NCI-H460 (cell line): ENCODE measurements at places on chromosomes 5 and 9.

DNA sequence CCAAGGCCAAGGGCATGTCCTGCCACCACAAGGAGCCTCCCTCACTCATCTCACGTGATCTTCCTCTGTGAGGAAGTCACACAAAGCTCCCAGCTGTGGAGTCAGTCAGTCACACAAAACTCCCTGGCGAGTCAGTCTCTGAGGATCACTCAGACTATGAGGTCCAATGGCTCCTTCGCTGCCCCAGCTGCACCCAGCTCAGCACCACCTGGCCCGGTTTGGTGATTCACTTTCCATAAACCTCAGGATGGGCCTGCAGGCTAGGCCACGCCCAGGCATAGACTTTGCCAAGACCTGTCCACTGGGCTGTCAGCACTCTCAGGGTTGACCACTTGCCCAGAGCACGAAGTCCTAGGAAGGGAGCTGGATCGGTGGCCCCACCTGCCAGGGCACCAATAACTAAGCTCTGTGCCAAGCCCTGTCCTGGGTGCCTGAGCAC lies 233.8 kb downstream of the HSPA4 start:
- no peak for DNase-seq

DNA sequence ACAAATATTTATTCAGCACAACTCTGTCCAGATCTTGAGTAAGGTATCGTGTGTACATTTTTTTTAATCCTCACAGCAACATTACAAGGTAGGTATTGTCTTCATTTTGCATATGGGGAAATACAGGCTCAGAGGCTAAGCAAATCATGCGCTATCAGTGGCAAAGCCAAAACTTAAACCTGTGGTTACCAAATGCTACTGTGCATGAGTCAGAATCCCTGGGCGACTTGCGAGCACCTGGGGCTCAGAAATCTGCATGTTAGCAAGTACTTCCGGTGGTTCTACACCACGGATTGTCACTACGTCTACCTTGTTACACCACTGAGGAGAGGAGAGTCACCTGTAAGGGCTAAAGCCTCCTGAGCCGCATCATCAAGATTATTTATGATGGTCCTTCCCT lies 21.3 kb downstream of the C5orf58 start:
- no peak for DNase-seq

GRCh38 chr5:143074414-143074996 lies 304.3 kb downstream of the ARHGAP26 start:
- no peak for DNase-seq

- no peak for DNase-seq
Measured at GRCh38 chr5:169576181-169576598, 7.4 kb upstream of the SPDL1 start.

DNA sequence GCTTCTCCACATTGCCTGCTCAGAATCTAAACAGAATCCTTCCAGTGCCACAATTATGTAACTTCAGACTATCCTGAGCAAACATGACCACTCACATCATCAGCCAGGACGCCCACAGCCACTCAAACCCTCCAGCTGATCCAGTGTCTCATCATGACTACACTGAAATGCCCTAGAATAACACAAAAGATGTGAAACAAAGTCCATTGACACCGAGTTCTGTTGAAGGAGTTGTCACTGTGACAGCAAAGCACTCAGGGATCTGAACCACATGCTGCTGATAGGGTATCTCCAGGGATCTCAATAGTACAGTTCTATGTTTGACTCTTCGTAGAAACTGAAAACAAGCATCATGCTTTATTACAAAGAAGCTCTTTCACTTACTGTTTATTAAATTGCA lies 150.2 kb downstream of the GABBR2 start:
- DNase-seq, result no peak

- DNase-seq, result no peak
Measured at GRCh38 chr5:76556511-76557221, 66.5 kb downstream of the F2RL2 start.

DNA sequence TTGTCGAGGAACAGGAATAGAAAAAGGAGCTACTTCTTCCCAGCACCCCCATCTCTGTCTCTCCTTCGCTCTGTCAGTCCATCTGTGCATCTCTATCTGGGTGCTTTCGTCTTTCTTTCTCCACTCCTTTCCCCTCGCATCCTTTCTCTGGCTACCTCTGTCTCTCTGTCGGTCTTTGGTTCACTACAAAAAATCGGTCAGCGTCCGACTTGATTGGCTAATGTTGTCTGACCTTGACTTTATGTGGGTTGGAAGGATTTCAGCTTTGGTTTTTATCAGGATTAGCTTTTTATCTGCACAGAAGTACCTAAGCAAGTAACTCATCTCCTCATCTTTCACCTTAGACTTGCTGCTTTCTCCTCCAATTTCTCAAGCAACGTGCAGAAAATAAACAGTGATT lies 575.2 kb upstream of the ZNF462 start:
- no peak for DNase-seq
